A549 treated with GW870086 at 1 μM for 4 hours (cell line): ENCODE measurements at places on chromosomes 2 and 18. TPM values are rescaled to one million over a fixed set of nuclear protein-coding genes. Genes with fewer than 3 reads are reported as not detected.

Gene SLC5A7
- not detected in 5 replicates for total RNA-seq

Gene AP1S3
- total RNA-seq: 20.2 to 38.9 TPM (median 27.7 TPM) in 5 replicates

Gene C2orf92
- 0.60 to 1.2 TPM (median 1.0 TPM) in 5 replicates for total RNA-seq

Gene TSPYL6
- total RNA-seq: not detected in 5 replicates

Gene TUBA4B
- 0.13 to 0.34 TPM (median 0.19 TPM) in 3 of 5 replicates, not detected in the others for total RNA-seq

Gene PPP1R1C
- 0.83 to 2.6 TPM (median 1.8 TPM) in 5 replicates for total RNA-seq
